NCI-H146 (cell line): ENCODE measurements at places on chromosomes 6 and 20.

DNA sequence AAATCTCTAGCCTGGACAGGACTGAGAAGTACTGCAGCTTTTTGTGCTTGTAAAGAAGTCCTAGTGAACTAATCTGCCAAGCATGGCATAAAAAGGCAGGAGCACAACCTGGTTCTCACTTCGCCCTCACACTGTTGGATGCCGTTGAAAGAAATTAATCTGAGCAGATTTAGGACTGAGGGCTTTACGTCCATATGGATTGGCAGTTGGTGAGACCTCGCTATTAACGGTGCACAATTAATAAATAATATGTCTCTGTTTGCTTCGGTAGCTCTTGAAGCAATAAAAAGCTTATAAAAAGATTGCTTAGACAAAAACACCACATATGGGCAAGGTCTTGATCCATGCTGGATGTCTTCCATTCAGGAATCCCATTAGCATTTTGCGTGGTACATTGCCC is 185.6 kb upstream of the EPHA7 start:
- DNase-seq: no peak

GRCh38 chr20:4871486-4871885 is 129.8 kb downstream of the SLC23A2 start:
- no peak for DNase-seq

- no peak for DNase-seq
Measured at GRCh38 chr20:16684416-16684815, 45.4 kb upstream of the SNRPB2 start.

DNA sequence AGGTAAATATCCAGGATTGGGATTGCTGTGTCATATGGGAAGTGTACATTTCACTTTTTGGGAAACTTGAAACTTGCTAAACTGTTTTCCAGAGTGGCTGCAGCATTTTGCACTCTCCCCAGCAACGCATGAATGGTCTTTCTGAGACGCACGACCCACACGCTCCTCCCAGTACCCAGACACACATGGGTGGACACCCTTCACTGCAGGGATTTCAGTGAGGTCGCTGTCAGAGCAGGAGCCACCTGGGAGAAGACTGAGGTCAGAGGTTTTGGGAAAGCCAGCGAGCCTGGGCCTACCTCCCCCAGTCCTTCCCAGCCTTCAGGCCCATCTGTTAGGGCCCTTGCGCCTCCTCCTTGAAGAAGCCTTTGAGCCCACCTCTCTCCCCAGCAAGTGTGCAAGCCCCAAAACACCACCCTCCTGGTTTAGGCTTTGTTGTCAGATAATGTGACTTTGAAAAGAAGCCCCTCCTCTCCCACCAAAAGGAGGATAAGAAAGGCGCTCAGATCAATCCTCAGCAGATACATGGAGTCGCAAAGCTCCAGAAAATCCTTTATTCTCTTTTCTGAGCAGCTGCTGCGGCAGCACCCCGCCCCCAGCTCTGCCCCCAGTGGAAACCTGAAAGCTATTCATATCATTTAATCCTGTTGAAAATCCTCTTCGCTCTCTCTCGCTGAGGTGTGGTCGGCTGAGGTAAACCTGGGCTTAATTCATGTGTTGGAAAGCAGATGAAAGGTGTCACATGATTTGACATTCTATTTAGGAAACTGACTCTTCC is 12.7 kb upstream of the JAG1 start:
- DNase-seq: no peak

DNA sequence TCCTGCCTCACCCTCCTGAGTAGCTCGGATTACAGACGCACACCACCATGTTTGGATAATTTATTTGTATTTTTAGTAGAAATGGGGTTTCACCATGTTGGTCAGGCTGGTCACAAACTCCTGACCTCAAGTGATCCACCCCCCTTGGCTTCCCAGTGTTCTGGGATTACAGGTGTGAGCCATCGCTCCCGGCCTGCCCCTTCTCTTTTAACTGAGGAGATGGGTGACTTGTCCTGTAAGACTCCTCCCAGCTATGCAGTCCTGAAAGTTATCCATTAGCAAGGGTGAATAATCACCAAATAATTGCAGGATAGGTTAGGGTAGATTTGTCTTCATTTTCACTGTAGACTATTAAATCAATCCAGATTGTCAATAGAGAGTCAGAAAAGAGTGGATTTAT is 40.5 kb upstream of the JARID2 start:
- no peak for DNase-seq

GRCh38 chr20:54190217-54190616 is 16.4 kb upstream of the CYP24A1 start:
- DNase-seq: no peak

DNA sequence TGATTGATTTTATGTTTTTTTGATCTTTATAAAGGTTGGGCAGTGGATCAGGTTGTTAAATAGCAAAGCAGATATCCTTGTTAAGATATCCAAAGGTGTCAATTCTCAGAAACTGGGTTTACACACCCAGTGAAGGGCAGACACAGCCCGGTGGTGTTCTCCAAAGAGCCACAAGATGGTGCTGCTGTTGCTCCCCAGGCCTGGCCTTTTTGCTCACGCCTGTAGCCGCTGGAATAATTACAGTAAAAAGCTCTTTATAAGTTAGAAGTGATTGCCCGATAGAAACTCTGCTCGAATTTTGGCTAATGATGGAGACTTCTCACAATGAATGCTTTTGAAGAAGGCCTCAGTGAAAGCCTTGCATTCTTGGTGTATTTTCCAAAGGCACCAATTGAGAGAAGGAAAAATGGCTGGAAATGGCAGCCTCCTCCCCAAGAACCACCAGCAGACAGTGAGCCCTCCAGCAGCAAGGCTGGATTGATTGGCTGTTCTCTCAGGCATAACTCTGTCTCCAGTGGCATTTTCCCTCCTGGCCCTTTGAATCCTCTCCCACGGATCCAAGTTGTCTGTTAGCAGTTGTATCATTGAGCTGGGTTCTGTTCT is 120.5 kb upstream of the CHD6 start:
- DNase-seq: peak; percentile 59

GRCh38 chr6:15880262-15880973 is 217.6 kb upstream of the DTNBP1 start:
- DNase-seq: no peak

DNA sequence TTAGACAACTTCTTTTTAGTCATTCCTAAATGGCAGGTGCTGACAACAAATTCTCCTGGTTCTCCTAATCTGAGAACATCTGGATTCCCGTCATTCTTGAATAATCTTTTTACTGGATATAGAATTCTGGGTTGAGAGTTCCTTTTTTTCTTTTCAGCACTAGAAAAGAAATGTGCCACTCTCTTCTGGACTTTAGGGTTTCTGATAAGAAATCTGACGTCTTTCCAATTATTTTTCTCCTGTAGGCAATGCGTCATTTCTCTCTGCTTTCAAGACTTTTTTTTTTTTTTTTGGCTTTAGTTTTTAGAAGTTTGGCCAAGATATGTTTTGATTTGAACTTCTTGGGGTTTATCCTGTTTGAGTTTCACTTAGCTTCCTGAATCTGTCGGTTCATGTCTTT is 66.1 kb upstream of the RNF24 start:
- no peak for DNase-seq

DNA sequence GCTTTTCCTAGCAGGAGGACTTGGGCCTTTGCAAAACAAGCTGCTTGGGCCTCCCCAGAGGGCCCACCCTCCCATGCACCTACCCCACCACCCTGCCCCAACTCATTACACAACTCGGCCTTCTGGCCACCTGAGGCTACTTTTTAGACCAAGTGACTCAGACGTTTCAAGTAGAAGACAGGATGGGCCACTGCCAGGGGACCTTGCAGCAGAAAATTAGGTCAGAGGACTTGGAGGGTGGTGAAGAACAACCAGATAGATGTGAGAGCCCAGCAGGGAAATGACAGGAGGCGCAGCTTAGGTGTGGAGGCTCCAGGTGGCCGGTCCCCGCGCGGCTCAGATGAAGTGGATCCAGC is 1.4 kb downstream of the PPP1R3D start:
- no peak for DNase-seq

DNA sequence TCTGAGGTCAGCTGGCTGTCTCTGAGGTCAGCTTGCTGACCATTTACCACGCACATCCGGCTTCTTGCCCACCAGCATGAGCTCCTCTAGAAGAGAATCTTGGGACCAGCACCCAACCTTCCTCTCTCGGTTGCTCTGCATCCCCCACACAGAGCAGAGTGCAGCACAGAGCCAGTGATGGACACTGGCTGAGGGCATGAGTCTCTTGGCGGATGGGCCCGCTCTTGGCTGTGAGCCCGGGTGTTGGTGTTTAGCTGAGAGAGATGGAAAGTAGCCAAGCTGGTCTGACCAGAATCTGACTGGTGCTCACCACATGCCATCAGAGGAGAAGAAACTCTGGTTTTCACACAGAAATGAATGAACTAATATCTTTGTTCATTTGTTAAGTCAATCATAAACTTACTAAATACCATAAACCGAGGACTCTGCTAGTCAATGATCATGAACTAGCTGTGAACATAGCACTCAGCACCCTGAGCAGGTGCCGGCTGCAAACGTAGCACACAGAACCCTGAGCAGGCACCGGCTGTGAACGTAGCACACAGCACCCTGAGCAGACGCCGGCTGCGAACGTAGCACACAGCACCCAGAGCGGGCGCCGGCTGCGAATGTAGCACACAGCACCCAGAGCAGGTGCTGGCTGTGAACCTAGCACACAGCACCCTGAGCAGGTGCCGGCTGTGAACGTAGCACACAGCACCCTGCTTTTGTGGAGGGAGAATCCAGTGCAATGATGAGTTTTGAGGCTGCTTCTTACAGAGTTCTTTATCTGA is 10.4 kb upstream of the THBS2 start:
- peak; percentile 9 for DNase-seq

DNA sequence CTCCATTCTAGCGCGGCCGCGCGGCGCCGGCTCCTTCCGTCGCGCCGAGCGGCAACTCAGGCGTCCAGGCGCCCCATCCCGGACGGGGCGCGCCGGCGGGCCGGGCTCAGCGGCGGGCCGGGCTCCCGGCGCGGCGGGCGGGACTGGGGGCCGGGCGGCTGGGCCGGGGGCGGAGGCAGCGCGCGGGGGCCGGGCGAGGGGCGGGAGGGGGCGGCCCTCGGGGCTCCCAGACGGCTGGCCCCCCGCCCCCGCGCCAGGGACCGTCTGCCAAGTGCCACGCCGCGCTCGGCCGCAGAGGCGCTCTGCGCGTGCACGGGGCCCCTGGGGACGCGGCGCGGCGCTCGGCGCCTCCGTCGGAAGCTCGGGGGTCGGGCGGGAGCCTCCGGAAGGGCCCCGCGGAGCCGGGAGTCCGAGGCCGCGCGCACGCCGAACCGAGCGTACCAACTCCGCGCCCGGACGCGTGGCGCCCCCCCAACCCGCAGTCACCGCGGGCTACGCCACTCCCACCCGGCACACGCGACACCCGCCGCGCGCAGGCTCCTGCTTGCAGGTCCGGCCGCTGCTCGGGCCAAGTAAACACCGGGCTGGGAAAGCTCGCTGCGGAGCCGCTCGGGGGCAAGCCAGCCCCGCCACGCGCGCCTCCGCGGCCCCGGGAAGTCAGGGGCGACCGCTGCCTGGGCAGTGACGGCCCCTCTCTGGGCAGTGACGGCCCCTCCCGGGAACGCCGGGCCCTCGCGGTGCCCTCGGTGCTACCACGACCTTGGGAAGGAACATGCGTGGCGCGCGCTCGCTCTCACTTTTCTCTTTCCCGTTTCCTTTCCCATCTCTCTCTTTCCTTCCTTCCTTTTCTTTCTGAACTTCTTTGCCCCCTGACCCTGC is at the start of gene PREX1:
Gene PREX1, minus strand, starts transcription at position 145 of the 879 bp plus-strand sequence. Its CDS starts 139 bp downstream, at position 6.
- DNase-seq: peak; percentile 88

DNA sequence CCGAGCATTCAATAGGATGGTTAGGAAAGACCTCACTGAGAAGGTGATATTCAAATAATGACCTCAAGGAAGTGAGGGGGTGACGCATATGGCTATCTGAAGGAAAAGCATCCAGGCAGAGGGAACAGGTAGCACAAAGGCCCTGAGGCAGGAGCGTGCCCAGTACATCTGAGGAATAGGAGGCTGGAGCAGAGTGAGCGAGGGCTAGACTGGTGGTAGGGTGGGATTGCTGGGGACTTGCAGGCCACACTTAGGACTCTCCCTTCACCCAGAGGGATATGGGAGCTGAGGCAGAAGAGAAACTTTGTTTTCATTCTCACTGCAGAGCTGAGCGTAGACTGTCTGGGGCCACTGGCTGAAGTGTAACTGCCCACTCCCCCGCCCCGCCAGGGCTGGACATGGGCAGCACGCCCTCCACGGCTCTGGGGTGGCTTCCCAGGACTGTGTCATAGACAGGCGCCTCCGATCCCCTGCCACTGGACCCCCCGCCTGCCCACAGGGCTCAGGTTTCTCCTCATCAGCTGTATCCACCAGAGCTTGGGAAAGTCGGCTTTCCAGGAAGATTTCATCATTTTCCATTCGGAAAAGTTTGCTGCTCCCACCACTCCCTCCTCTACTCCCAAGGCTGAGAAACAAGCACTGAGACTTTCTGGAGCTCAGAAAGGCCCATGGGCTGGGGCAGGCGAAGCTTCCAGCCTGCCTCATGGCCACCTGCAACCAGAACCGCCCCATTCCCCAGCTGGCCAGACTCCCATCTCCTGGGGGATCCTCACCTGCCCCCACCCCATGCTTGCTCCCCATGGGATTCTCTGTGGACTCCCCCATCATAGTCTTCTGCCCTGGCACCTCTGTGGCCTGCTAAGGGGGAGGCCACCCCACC is 142.6 kb downstream of the MRPL14 start:
- DNase-seq: no peak

- DNase-seq: no peak
Measured at GRCh38 chr6:14456941-14457340, 339.4 kb downstream of the CD83 start.

DNA sequence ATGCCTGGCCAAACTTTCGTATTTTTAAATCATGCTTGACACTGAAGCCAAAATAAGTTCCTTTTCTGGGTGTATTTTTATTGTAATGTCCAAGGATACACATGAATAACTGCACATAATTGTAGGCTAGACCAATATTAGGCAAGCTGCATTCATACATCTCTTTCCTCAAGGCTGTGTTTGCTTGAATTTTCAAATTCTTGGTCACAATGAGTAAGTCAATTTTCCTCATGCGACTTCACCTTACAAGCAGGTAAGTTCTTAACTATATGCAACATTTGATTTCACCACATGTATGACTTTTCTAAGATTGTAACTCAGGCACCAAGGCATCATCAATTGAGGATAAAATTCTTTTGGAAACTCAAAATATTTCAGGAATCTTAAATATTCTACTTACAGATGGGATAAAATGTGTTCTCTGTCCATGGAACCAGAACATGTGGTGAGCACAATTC is 112.4 kb upstream of the ZNF217 start:
- DNase-seq: no peak

DNA sequence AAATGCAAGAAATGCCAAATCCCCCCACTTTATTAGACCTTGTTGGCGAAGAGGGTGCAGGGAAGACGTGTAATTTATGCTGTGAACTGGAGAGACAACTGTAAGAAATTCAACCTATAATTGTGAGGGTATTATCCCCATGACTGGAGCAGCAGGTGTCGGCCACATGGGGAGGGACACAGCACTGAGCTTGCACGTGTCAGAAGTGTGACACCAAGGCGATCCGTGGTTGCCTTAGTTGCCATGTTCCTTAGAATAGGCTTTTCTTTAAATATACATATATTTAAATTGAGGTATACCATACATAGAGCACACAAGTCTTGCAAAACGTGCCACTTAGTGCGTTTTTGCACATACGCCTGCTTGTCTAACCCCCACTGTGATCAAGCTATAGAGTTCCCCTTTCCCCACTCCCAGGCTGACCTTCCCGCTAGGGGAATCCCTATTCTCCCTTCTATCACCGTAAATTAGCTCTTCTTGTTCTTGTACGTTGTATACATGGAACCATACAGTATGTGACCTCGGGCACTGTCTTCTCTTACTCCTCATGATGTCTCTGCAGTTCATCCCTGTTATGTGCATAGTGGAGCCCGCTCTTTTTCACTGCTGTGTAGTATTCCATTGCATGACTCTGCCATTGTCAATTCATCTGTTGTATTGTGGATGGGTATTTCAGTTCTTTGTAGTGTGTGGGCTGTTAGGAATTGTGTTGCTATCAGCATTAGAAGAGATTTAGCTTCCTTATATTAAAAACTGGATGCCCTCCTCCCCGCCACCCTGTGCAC is 81.6 kb upstream of the PMEPA1 start:
- DNase-seq: no peak
